ENCODE measurements at places on chromosomes 1 and 21.
A peak's percentile ranks its signal among the peaks of the same experiment; 100 is the strongest.

DNA sequence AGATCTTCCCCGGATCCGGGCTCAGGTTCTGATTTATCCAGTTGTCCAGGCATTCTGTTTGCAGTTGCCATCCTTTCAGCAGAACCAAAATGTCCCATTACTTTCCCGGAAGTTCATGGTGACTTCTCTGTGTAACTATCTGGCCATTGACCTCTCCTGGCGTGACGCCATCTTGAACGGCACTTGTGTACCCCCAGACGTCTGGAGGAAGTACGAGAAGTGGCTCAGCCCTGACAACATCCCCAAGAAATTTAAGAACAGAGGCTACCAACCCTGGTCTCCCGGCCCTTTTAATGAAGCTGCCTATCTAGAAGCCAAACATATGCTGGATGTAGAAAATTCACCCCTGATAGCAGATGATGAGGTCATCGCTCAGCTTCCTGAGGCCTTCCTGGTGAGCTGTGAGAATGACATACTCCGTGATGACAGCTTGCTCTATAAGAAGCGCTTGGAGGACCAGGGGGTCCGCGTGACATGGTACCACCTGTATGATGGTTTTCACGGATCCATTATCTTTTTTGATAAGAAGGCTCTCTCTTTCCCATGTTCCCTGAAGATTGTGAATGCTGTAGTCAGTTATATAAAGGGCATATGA, 22.4 kb downstream of the AADACL4 start:
- DNase-seq = no peak

DNA sequence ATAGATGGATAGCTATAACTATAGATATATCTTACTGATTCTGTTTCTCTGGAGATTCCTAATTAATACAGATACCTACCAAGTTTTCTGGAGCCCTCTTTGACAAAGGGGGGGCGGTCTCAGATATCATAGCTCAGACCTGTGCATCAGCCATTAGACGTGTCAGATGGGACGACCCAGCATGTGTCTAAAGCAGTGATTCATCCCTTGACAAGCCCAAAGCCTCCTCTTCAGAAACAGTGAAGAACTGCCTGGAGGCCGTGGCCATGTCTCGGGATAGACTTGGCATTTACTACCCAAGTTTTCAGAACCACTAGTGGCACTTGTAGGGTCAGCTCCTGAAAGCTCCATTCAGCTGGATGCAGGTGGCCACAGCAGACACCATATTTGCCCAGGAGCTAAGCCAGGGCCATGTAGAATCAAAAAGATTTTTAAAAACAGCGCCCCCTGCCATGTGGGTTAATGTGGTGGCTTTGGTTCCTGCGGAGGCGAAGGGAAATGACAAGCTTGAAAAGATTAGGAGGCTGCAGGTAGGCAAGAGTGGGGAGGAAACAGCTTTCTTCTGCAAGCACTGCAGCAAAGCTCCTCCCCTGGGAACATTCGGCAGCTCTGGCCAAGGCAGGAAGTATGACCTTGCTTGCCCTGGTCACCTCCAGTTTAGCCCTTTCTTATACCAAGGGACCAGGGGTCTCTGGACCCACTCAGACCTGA, 82.2 kb downstream of the FBXO2 start:
- DNase-seq = no peak

DNA sequence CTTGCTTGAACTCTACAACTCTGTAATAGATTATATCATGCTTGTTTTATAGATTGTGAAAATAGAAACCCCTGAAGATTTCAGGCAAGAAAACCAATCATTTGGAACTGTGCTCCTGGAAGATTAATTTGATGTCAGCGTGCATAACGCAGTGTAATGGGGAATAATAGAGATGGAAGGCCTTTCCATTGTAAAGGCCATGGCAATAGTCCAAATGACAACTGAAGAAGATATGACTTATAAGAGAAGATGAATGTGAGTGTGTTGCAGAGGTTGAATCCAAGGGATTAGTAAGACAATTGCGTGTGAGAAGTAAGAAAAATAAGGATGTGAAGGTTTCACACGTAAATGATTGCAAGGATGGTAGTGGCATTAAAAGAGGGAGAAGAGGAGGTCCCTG, 285.0 kb downstream of the DUSP10 start:
- DNase-seq = no peak

GRCh38 chr21:35484851-35485250, 435.7 kb upstream of the RUNX1 start:
- DNase-seq = no peak

- peak; percentile 7 for DNase-seq
These were observed 13.6 kb upstream of the LAMTOR5 start for GRCh38 chr1:110420874-110421793.

GRCh38 chr1:227255086-227255732, 63.1 kb downstream of the CDC42BPA start:
- no peak for DNase-seq

- no peak for DNase-seq
These were observed 245.4 kb upstream of the POU3F1 start for GRCh38 chr1:38291906-38292521.

DNA sequence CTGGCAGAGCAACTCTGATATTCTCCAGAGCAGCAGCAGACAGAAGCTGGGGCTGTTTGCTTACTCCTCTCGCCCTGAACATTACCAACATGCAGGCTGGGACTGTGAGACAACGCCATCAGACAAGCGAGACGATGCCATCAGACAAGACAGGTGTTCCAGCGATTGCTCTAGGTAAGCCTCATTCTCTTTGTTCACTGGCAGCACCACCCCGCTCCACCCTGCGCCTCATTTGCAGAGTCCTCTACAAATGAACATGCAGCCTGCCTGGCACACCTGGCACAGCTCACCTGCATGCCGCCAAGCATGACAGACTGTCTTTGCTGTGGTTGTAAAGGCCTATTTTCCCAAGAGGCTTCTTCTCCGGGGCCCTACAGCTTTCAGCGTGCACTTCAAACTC, 346.2 kb downstream of the SMYD3 start:
- no peak for DNase-seq

DNA sequence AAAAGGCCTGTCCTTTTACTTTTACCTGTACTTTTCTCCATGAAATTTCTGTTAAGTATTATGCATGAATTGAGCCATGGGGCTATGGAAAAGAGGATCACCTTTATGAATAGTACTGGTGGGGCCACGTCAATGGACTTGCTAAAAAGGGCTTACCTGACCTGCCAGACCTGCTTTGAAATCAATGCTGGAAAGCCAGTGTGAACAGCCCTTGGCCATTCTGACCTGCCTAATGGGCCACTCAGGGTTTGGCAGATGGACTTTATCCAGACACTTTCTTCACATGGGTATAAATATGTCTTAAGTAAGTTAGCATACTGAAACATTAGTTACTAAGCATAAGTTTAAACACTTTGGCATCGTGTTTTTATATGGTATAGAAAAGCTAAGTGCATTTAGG, 8.3 kb upstream of the GUK1 start:
- no peak for DNase-seq

- no peak for DNase-seq
These were observed 62.3 kb downstream of the CCDC185 start for GRCh38 chr1:223455470-223455869.

DNA sequence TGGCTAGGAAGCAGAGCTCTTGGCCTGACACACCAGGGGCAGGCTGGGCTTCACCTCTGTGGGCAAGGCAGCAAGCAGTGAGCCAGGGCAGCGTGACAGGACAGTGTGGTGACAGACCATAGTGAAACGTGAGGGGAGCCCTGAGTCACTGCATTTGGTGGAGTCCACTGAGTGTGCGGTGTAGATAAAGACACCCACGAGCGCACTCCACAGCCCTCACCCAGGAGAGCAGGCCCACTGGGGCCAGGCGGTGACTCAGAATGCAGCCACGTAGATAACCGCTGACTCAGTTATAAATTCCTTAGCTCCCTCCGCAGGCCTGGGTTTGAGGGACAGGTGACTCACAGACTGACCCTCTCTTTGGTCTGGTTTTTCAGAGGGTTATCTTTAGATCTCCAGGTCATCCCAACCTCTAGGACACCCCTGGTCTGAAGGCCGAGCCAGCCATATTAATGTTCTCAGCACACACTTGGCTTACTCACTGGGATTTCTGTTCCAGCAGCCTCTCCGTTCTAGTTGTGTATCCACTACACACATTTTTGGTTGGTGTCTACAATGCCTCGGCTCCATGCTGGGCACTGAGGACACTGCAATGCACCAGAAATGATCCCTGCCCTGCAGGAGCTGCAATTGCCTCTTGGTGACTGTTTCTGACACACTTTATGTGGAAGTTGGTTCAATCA, 90.2 kb upstream of the TSPAN2 start:
- DNase-seq = no peak

GRCh38 chr1:150154143-150154542, 4.4 kb downstream of the PLEKHO1 start:
- no peak for DNase-seq

DNA sequence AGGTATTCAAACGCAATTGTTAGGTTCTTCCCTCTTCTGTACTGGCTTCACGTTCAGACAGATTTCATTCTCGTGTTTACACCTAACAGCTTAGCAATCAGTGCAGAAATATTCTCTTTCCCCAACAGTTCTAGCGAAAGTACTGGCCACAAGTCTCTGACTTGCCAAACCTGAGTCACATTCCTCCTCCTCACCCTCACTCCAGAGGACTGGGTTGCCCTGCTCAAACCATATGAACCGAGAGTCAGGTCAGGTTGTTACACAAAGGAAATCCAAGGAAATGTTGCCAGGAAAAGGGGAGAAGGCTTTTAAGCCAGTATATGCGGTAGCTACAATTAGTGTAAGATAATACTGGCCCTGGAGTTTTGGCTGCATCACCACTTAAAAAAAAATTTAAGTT, 282.5 kb downstream of the RGS7 start:
- DNase-seq = no peak

DNA sequence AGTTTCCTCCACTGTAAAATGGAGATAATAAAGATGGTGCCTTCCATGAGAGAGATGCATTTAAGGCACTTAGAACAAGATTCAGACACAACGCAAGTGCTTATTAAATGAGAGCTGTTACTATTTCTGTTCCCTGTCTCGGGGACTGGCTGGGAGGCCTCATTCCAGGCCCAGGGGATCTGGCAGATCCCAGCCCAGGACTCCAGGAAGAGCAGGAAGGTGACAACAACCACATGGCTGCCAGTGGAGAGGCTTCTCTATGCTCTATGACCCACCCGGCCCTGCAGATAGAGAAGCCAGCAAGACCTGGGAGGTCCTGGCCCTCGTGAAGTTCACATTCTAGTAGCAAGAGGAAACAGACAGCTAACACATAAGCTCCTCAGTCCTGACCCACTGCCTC, 175.5 kb downstream of the ACTL8 start:
- no peak for DNase-seq

DNA sequence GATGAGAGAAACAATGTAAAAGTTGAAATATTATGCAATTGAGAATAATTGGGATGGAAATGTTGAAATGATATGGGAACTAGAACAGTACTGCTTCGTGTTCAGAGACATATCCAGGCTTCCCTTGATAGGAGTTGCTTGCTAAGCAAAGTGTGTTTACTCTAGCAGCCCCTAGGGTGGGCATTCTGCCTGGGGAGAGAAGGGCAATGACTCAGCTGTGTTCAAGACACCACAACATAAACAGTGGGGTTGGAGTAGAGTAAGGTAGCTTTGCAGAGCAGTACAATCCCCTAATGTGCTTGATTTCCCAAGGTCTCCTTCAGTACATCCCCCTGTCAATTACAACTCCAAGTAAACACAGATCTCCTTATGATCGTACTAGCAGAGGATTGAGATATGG, 4.8 kb upstream of the PCNX2 start:
- no peak for DNase-seq

DNA sequence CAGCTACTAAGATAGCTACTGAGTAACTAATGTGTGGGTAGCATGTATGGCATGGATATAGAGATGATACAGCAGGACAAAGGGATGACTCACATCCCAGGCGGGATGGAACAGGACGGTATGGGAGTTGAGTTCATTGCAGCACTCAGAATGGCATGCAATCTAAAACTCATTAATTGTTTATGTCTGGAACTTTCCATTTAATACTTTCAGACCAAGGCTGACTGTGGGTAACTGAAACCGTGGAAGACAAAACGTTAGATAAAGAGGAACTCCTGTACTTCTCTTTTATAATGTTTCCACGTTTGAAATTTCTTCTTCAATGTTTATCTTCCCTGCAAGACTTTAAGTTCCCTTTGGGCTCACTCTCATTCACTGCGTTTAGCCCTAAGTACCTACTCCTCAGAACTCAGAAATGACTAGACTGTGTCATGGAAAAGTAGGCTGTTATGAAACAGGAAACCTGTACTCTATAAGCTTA, 151.9 kb downstream of the MAGI3 start:
- DNase-seq = no peak

- no peak for DNase-seq
These were observed 121.1 kb downstream of the EVI5 start for GRCh38 chr1:92663775-92664174.

GRCh38 chr1:68745451-68745850, 248.6 kb upstream of the DEPDC1 start:
- no peak for DNase-seq

DNA sequence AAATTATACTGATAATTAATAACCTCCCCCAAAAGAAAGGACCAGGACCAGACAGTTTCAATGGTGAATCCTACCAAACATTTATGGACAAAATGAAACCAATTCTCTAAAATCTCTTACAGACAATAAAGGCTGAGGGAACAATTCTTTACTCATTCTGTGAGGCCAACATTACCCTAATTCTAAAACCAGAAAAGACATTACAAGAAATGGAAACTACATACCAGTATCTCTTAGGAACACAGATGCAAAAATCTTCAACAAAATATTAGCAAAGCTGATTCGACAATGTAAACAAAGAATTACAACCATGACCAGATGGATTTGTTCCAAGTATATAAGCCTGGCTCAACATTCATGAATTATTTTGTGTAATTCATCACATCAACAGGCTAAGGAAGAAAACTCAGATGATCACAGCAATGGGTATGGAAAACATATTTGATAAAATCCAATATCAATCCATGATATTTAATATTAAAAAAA, 8.6 kb downstream of the TMED5 start:
- DNase-seq = no peak

DNA sequence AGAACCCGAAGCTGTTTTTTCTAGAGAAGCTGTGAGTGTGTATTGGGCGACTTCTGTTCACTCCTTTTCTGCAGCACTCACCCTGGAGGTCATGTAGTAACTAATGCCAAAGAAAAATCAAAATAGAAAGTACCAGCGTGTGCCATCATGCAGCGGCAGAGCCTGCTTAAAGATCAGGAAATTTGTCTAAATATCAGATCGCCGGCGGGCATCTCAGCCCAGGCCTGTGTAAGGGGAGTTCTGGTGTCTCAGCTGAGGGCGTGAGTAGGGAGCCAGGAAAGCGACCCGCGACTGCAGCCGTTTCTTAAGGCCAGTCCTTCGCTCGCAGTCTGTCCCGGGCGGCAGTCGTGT, 768 bp downstream of the EDARADD start:
- no peak for DNase-seq

Measured in activated naive CD4-positive, alpha-beta T cell treated with Interleukin-2 at 50 U/mL for 16 hours (primary cell).